Astrocyte of the hippocampus (primary cell): ENCODE measurements at places on chromosomes 2 and 18.

- DNase-seq = no peak
Observed at GRCh38 chr2:168466190-168466737, 10.2 kb downstream of the CERS6 start.

GRCh38 chr18:48952287-48953103 lies 1.7 kb upstream of the SMAD7 start:
- peak; percentile 97 for DNase-seq

- peak; percentile 87 for DNase-seq
Observed at GRCh38 chr2:10514743-10515142, 66.6 kb upstream of the ODC1 start.

DNA sequence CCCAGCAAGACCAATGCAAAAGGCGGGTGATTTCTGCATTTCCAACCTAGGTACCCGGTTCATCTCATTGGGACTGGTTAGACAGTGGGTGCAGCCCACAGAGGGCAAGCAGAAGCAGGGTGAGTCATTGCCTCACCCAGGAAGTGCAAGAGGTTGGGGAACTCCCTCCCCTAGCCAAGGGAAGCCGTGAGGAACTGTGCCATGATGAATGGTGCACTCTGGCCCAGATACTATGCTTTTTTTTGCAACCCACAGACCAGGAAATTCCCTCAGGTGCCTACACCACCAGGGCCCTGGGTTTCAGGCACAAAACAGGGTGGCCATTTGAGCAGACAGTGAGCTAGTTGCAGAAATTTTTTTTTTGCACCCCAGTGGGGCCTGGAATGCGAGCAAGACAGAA lies 662.6 kb upstream of the ACVR2A start:
- no peak for DNase-seq

DNA sequence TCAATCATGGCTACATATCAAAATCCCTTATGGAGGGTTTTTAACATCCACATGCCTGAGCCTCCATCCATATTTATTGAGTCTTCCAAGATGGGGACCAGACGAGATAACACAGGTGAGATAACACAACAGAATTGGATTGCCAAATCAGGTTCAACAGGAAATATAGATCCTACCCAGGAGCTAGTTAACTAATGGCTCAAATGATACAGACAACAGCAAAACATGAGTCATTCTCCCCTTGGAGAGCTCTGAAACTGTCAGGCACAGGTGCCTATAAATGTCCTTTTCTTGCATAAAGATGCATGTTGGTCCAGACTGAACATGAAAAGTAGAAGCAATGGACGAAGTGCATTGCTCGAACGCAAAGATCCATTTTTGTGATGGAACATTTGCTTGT lies 202.2 kb downstream of the CDH20 start:
- no peak for DNase-seq

GRCh38 chr2:52536929-52537460 lies 1230.6 kb upstream of the CHAC2 start:
- DNase-seq = no peak

DNA sequence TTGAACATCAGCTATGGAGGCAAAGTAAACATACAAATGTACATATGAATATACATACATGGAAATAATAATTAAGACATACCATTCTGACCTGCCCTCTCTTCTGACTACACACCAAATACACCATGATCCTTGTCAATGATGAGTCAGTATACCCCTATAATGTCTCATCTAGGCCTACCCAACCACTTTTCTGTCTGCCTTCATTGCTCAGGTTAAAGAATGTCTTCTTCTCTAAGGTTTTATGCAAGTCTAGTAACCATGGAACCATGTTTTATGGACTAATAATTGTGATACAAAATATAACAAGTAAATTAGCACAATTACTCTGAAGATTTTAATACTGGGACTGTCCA lies 128.7 kb downstream of the NCKAP5 start:
- no peak for DNase-seq

GRCh38 chr2:124027182-124027581 lies 2.1 kb downstream of the CNTNAP5 start:
- peak; percentile 64 for DNase-seq
